ENCODE measurements at places on chromosomes 2 and 18. TPM values are rescaled to one million over a fixed set of nuclear protein-coding genes. Genes with fewer than 3 reads are reported as not detected.

DNA sequence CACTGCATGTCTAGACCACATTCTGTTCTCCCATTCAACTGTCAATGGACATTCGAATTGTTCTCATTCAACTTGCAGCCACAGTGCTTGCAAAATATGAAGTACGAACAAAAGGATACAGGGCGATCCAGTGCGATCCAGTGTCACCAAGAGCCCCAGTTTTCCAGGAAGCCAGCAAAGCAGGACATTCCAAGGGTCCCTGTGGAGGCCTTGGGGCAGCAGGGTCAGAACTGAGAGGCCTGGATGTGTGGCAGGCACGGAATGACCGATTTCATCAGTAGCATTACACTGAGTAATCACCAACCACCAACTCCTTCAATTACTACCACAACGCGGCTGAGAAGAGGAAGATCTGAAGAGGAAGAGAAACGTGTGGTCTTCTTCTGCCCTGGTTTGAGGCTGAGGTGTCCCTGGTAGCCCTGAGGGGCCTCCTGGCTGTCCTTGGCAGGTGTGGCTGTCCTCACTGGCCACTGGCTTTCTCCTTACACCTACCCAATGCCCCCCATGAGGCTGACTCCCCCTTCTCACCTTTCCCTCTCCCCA lies 172.7 kb upstream of the FHL2 start:
- no peak overlapping the region for H3K27ac ChIP-seq
- no peaks in the 10 kb centered on the region for H3K36me3 ChIP-seq

Gene UPP2
- not detected for total RNA-seq

Gene PJVK
- total RNA-seq: 1.8 TPM

DNA sequence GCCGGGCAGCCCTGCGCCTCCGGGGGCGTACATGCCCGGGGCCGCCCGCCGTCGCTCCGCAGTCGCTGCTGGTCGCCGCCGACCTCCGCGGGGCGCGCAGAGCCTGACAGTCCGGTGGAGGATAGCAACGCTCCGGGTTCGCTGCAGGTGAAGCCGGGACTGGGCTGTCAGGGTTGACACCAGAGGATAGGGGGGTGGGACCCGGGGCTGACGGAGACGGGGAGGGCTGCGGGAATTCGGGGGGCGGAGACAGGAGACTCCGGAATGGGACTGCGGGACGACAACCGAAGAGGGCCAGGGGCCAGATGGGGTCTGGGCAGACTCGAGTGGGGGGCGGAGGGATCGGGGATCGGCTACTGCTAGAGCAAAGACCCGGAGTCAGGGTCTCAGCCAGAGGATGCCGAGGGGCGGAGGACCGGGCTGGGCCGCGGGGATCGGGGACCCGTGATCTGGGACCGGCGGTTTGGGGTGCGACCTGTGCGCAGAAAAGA lies 403 bp downstream of the TMEM127 start:
- peaks cover 46% of the 10 kb centered on the region for H3K4me1 ChIP-seq
- peak overlapping the region; percentile 96 for H3K4me3 ChIP-seq
- peak overlapping the region; percentile 87 for H3K27ac ChIP-seq
- H3K27me3 ChIP-seq: no peaks in the 10 kb centered on the region
- H3K36me3 ChIP-seq: peaks cover 24% of the 10 kb centered on the region

Gene MROH2A
- not detected for total RNA-seq

GRCh38 chr2:209946539-209946938 lies 55.9 kb upstream of the RPE start:
- H3K36me3 ChIP-seq: no peaks in the 10 kb centered on the region
- H3K4me3 ChIP-seq: no peak overlapping the region
- no peaks in the 10 kb centered on the region for H3K4me1 ChIP-seq
- no peak overlapping the region for H3K27ac ChIP-seq
- peaks cover 4% of the 10 kb centered on the region for H3K27me3 ChIP-seq
- no peak for DNase-seq

Gene CNDP1
- 0.28 TPM for total RNA-seq

- peaks cover 69% of the 10 kb centered on the region for H3K4me1 ChIP-seq
- H3K4me3 ChIP-seq: peak overlapping the region; percentile 100
- no peak for DNase-seq
- H3K27me3 ChIP-seq: no peaks in the 10 kb centered on the region
- H3K27ac ChIP-seq: peak overlapping the region; percentile 93
Measured at GRCh38 chr2:216499641-216500218, 1.1 kb downstream of the RPL37A start.

GRCh38 chr2:42788882-42789281 lies 3.5 kb downstream of the HAAO start:
- H3K27me3 ChIP-seq: peaks cover 28% of the 10 kb centered on the region
- H3K27ac ChIP-seq: no peak overlapping the region
- peak; percentile 31 for DNase-seq
- H3K4me1 ChIP-seq: peaks cover 13% of the 10 kb centered on the region
- peaks cover 2% of the 10 kb centered on the region for H3K36me3 ChIP-seq

- H3K27me3 ChIP-seq: no peaks in the 10 kb centered on the region
- no peaks in the 10 kb centered on the region for H3K4me1 ChIP-seq
- no peak overlapping the region for H3K27ac ChIP-seq
Measured at GRCh38 chr2:21412944-21413443, 289.2 kb downstream of the TDRD15 start.

DNA sequence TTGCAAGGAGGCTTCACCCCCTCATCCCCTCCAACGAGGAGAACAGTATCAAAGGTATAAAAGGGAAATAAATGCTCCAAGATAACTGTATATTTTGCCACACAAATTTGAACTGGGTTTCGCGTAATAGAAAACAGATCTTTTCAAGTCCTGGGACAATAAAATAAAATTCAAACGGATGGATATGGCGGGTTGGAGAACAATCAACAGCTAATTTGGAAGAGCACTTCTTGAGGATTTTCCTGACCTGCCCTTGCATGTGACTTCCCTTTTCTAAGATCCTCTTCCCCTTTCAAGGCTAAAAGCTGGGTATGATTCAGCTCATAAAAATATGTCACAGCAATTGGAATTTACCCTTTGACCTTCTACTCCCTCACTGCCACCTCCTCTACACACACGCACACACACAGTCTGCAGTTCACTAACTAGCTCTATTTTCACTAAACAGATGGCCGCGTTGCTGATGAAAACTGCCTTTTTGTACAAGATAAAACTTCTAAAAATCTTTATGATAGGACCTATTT lies 386.9 kb downstream of the FIGN start:
- no peaks in the 10 kb centered on the region for H3K4me1 ChIP-seq
- H3K27me3 ChIP-seq: peaks cover 5% of the 10 kb centered on the region
- H3K27ac ChIP-seq: no peak overlapping the region
- H3K4me3 ChIP-seq: no peak overlapping the region
- DNase-seq: no peak
- H3K36me3 ChIP-seq: no peaks in the 10 kb centered on the region

Gene PRSS56
- total RNA-seq: not detected

DNA sequence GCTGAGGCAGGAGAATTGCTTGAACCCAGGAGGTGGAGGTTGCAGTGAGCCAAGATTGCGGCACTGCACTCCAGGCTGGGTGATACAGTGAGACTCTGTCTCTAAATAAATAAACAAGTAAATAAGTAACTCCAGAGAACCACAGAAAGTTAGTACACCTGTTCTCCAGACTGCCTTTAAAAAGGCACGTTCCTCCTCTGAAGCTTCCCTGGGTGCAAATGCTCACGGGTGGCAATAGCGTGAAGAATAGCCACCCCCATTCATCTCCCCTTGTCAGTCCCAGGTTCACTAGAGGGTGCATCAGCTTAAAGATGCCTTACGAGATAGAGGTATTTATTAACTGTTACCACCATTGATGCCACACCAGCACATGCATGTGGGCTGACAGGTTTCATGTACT lies 64.3 kb upstream of the RTN4 start:
- peaks cover 2% of the 10 kb centered on the region for H3K4me1 ChIP-seq
- no peaks in the 10 kb centered on the region for H3K27me3 ChIP-seq
- no peak overlapping the region for H3K27ac ChIP-seq
- no peak for DNase-seq
- no peak overlapping the region for H3K4me3 ChIP-seq
- H3K36me3 ChIP-seq: no peaks in the 10 kb centered on the region

Gene GPR75
- total RNA-seq: 3.7 TPM

Gene TRAK2
- 42.7 TPM for total RNA-seq

Gene CCDC148
- not detected for total RNA-seq

DNA sequence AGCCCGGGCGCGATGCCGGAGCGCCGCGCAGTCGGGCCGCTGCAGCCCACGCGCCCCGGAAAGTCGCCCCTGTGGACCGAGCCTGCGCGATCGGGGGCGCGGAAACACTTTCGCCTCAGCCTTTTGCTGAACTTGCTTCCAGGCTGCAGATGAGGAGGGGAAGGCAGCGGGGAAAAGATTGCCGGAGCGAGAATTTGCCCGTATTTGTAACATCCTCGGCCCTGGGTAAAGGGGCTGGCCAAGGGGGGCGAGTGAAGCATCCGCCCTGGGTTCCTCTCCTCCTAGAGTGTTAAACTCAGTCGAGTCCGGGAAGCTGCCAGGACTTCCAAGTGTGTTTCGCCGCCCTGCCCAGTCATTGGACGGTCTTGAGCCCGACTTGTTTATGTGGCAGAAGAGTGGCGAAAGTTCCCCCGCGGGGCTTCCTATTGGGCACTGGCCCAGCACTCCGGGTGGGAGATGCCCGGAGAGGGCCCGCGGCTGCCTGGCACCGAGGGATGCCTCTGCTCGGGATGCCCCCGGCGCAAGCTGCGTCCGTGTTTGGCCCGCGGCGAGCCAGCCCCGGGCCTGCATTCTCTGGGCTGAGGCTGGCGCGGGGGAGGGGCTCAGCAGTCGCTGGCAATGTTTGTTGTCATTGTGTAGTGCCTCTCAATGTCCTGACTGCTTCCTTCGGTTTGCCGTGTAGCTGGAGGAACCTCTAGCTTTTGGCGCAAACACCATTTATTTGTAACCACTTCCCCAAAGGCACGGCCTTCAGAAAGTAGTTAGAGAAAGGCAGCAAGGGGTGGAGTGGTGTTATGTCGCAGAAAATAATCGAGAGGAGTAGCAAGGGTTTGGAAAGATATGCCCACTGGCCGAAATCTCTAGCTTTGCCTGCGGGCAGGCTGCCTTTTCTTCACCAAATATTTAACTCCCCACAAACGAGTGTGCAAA lies 1.1 kb downstream of the CYBRD1 start:
- no peaks in the 10 kb centered on the region for H3K36me3 ChIP-seq
- H3K27ac ChIP-seq: no peak overlapping the region
- H3K4me1 ChIP-seq: peaks cover 20% of the 10 kb centered on the region

GRCh38 chr2:1516798-1517060 lies 103.5 kb downstream of the TPO start:
- H3K27ac ChIP-seq: no peak overlapping the region
- no peak for DNase-seq
- no peaks in the 10 kb centered on the region for H3K27me3 ChIP-seq
- no peaks in the 10 kb centered on the region for H3K36me3 ChIP-seq

- peaks cover 47% of the 10 kb centered on the region for H3K27me3 ChIP-seq
- H3K27ac ChIP-seq: no peak overlapping the region
- H3K4me3 ChIP-seq: no peak overlapping the region
- DNase-seq: peak; percentile 44
- H3K36me3 ChIP-seq: no peaks in the 10 kb centered on the region
- H3K4me1 ChIP-seq: peaks cover 10% of the 10 kb centered on the region
Measured at GRCh38 chr18:76620321-76621170, 125.5 kb upstream of the ZNF516 start.

DNA sequence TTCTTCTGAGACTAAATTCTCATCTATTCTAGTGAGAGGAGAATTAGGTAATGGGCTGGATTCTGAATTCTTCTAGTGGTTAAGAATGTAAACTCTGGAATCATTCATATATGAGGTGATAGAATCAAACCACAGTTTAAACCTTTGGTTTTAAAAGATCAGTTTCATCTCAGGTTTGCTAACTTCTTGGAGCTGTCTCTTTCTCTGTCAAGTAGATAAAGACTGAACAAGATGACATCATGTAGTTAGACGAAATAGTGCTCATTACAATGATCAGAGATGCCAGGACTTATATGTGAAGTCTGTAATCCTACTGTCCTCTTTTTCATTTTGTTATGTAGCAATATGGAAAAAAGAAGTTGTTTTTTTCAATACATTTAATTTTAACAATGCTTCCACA lies 4.9 kb downstream of the CEBPZOS start:
- H3K27ac ChIP-seq: peak overlapping the region; percentile 69
- peaks cover 45% of the 10 kb centered on the region for H3K4me1 ChIP-seq
- DNase-seq: no peak
- H3K4me3 ChIP-seq: no peak overlapping the region
- peaks cover 54% of the 10 kb centered on the region for H3K36me3 ChIP-seq

Gene KATNAL2
- 0.79 TPM for total RNA-seq

DNA sequence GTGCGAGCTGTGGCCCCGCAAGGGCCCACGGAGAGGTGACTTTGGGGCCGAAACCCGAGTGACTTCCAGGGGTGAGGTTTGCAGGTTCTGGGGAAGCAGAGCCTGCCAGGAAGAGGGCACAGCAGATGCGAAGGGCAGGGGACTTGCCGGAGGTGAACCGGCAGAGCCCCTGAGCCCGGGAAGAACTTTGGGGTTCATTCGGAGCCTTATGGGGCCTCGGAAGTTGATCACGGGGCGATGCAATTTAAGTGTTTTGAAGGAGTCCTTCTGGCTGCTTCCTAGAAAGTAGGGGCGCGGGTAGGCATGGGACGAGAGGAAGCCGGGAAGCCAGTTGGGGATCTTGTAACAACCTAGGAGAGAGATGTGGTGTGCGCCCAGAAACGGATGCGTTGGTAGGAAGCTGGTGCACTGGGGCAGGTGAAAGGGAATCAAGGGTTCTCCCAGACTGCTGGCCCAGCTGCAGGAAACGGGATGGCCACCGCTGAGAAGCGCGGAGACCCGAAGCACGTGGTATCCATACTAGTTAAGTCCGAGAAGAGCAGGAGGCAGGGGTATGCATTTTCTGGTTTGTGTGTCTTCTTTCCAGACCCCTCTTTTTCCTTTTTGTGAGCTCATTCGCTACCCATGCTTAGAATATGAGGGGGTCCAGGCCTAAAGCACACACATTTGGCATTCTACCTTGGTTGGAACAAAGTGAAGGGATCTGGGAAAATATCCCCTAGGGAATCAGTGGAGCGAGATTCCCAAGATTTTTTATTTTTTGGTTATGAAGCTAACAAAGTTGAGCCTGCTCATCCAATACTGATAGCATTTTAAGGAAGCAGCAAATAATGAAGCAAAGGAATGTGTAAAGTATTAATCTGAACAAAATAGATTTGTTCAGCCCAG lies 758 bp downstream of the SCLY start:
- peak; percentile 58 for DNase-seq
- peaks cover 52% of the 10 kb centered on the region for H3K4me1 ChIP-seq
- peak overlapping the region; percentile 81 for H3K4me3 ChIP-seq
- H3K27ac ChIP-seq: peak overlapping the region; percentile 75

DNA sequence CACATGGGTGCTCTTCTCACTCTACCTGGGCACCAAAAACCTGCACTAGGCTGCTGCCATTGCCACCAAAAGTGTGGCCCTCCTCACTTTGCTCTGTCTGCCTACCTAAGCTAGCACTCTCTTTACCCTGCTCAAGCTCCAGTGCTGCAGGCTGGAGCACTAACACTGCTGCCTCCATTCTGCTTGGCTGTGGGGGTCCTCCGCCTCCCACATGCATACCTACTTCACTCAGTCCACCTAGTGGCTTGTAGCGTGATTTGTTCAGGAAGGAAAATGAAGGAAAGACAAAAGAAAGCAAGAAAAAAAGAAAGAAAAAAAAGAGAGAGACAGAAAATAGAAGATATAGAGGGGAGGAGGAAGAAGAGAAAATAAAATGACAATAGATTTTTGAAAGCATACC lies 1339.4 kb upstream of the CHAC2 start:
- no peaks in the 10 kb centered on the region for H3K36me3 ChIP-seq
- no peaks in the 10 kb centered on the region for H3K27me3 ChIP-seq
- DNase-seq: no peak
- H3K4me3 ChIP-seq: no peak overlapping the region
